T-helper 17 cell (primary cell): ENCODE measurements at places on chromosomes 6 and 20. TPM values are rescaled to one million over a fixed set of nuclear protein-coding genes. Genes with fewer than 3 reads are reported as not detected.

SERPINB1 gene
- total RNA-seq: 39.2 TPM

BTNL2 gene
- not detected for total RNA-seq

MGME1 gene
- total RNA-seq: 10.9 TPM

MRS2 gene
- 7.9 TPM for total RNA-seq

KCNK15 gene
- not detected for total RNA-seq

MUC21 gene
- not detected for total RNA-seq

HTR1B gene
- not detected for total RNA-seq

DNA sequence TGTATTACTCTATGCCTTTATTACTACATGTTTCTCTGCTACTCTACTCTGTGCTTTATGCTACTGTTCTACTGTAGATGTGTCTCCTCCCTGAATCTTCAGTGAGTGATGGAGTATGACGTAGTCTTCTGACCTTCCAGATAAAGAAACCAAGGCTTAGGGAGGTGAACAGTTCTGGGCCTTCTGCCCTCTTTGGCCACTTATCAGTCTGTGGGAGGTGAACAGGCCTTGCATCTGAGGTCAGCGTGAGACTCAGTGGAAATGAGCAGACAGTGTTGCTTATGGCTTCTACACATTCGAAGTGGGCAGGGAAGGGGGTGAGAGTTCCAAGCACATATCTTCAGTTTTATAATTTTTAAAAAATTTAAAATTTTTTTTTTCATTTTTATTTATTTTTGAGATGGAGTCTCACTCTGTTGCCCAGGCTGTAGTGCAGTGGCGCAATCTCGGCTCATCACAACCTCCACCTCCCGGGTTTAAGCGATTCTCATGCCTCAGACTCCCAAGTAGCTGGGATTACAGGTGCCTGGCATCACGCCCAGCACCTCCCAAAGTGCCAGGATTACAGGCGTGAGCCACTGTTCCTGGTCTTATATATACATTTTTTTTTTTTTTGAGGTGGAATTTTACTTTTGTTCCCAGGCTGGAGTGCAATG is 24.2 kb downstream of the MYBL2 start:
- DNase-seq: no peak

- no peak for DNase-seq
These were observed 11.6 kb upstream of the NTSR1 start for GRCh38 chr20:62696989-62697388.

DNA sequence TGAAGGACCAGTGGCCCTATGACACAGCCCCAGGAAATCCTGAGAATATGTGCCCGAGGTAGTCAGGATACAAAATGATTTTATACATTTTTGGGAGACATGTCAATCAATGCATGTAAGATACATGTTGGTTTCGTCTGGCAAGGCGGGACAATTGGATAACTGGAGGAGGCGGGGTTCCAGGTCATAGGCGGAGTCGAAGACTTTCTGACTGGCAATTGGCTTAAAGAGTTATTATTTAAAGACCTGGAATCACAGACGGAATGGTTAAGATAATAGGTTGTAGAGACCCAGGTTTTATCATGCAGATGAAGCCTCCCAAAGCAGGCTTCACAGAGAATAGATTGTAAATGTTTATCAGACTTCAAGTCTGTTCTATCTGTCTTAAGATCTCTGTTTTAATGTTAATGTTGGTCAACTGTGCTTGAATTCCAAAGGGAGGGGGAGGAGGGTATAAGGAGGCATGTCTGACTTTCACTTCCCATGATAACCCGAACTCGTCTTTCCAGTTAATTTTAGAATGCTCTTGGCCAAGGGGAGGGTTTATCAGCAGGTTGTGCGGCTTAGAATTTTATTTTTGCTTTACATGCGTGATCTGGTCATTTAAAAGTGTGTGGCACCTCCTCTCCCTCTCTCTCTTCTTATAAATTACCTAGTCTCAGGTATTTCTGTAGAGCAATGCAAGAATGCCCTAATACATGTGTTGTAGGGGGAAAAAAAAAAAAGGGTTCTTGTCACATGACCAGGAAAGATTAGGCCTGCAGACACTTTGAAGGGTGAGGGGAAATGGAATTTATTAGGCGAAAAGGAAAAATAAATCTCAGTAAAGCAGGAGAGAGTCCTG is 230.7 kb downstream of the NFATC2 start:
- DNase-seq: no peak

- no peak for DNase-seq
These were observed 73.4 kb downstream of the ZNF133 start for GRCh38 chr20:18361678-18362077.

GRCh38 chr6:162854734-162855191 is 127.0 kb downstream of the PACRG start:
- no peak for DNase-seq

DNA sequence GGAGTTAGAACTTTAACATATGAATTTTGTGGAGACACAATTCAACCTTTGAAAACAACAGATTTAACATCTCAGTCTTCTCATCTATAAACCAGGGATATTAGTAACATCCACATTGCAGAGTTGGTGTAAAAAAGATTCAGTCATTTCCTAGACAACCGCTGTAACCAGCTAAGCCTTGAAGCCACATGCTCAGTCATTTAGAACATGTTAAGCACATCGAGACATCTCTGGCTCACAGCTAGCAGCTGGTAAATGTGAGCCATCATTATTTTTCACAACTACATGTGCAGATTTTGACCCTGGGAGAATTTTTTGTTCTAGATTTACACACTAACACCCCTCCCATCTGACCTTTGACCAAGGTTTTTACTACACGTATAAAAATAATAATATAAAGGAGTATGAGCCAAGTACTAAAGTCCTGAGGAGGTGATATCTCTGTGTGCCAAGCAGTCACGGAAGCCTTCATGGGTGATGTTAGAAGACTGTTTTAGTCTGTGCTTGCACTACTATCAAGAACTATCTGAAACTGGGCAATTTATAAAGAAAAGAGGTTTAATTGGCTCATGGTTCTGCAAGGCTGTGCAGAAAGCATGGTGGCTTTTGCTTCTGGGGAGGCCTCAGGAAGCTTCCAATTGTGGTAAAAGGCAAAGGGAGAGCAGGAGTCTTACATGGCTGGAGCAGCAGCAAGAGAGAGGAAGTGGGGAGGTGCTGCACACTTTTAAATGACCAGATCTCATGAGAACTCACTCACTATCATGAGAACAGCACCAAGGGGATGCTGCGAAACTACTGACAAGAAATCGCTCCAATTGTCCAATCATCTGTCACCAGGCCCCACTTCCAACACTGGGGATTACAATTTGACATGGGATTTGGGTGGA is 48.7 kb upstream of the IL20RA start:
- DNase-seq: no peak

DNA sequence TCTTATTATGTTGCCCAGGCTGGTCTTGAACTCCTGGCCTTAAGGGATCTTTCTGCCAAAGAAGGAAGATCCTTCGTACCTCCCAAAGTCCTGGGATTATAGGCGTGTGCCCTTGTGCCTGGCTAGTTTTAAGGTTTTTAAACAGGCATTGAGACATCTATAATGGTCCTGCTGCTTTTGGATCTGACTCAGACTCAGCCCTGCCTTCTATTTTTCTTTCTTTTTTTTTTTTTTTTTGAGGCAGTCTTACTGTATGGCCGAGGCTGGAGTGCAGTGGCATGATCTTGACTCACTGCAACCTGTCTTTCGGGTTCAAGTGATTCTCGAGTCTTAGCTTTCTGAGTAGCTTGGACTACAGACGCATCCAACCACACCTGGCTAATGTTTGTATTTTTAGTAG is 73.7 kb downstream of the PHF20 start:
- no peak for DNase-seq

DNA sequence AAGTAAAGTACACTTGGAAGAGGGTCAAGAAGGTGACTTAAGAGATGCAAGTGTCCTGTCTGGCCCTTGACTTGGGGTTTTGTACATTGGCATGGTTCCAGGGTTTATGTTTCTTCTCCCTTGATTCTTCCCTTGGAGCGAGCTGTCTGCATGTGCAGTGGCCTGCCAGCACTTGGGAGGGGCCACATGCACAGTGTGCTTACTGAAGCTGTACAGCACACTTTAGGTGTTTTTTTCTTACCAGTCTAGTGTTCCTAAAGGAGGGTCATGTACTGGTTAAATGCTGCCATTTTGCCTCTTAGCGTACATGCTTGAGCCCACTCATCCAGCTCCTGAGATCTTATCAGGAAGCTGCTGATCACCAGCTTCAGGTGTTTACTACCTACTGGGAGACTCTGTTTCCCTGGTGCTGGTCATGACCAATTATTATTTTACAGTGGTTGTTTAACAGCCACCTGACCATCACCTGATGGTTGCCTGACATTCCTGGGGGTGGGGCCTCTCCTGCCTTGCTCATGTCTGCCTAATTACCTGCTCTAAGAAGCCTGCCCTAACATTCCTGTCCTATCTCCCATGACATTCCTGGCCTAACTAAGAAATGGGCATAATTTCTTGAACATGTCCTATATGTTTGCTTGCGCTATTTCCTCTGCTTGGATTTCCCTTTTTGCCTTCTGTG is 182.9 kb downstream of the MCHR2 start:
- DNase-seq: no peak

GRCh38 chr6:142752348-142752747 is 192.6 kb downstream of the HIVEP2 start:
- DNase-seq: no peak

GRCh38 chr6:144064402-144065212 is 30.8 kb downstream of the SF3B5 start:
- DNase-seq: peak; percentile 31

GRCh38 chr6:95133578-95133977 is 443.8 kb upstream of the MANEA start:
- DNase-seq: no peak

DNA sequence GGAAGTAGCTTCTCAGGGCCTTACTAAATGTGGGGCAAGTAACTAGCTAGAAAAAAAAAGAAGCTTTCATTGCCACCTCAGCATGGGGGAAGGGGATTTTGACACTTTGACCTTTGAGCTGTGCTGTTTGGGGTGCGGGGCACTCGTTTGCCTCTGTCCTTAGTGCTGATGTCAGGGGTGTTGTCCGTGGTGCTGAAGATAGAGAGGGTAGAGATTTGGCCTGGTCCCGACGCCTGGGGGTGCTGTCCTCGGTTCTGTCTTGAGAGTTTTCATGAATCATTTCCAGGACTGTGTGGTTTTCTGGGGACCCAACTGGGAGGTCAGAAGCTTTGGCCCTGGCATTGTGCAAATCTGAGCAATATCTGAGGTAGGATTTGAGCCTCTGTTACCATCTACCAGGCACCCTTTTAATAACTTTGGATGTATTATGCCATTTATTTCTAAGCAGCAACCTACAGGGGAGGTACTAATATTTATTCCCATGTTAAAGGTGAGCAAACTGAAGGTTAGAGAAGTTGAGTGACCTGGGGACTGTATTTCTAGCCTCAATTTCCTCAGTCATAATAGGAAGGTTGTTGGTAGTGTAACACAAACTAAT is 78.0 kb downstream of the DLGAP4 start:
- DNase-seq: peak; percentile 23

DNA sequence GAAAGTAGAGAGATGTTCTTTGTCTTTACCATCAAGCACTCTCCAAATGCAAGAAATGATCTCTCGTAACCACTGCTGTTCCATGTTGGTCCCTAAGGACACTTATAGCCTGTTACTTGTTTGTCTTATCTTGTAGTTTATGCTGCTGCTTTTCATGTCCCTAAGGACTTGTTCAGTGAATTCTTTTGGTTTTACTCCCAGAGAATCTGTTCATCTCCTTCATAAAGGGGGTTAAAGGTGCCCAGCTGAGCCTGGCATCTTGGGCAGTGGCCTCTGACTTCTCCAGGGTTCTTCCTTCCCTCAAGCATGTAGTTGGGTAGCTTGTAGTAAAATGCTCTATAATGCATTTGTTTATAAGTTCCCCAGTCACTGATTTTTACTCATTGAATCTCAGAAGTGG is 864 bp upstream of the PKIG start:
- DNase-seq: no peak

- no peak for DNase-seq
These were observed 40.9 kb downstream of the PDYN start for GRCh38 chr20:1952737-1953530.

- no peak for DNase-seq
These were observed 6.7 kb upstream of the CDKN1A start for GRCh38 chr6:36671687-36672375.

- no peak for DNase-seq
These were observed 442.1 kb downstream of the HTR1B start for GRCh38 chr6:77021232-77021631.

DNA sequence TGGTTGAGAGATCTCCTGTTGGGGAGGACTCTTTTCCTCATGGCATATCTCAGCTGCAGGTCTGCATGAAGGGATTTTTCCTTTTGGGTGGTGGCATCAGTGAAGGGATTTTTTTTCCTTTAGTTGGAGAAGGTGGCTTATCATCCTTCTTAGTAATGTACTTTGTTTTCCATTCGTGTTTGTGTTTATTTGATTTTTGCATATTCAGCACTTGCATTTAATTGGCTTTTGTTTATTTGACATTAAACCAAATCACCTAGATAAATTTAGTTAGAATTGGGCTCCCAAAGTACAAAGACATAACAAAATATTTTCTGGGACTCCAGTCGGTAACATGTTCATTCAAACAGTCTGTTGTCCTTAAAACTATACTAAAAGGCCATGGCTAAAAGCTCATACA is 56.2 kb upstream of the MANEA start:
- DNase-seq: no peak

GRCh38 chr20:24547967-24548366 is 78.5 kb downstream of the SYNDIG1 start:
- DNase-seq: no peak

DNA sequence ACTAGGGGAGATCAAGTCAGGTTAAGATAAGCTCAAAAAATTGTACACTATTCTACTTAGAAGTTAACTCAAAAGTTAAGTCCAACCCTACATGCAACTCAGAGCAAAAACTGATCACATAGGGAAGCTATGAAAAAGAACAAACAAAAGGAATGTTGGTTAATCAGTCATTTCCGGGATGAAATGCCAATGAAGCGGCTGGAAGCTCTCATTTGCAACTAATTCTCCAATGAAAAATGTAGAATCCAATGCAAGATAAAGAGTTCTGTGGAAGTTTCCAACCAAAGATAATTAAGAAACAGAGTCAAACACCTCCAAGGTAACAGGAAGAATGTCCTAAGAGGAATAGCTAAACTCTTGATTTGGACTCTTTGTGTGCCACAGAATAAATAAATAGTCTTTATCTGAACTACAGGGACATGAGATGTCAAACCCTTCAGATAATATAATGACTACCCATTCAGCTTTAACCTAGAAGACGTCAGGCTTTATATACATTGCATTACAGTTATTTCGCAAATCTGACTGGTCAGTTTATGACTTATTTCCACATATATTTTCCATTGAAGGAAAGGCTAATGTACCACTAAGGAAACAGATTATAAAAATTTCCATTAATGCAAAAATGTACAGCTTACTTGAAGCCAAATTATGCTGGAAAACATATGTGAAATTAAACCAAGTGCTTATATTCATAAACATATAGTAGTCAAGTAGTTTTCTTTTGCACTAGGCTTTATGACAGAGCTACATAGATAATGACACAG is 48.0 kb upstream of the DST start:
- no peak for DNase-seq

GRCh38 chr6:43020847-43021246 is 576 bp upstream of the RRP36 start:
- DNase-seq: no peak
